ENCODE measurements at places on chromosomes 7 and 10. TPM values are rescaled to one million over a fixed set of nuclear protein-coding genes. Genes with fewer than 3 reads are reported as not detected.

DNA sequence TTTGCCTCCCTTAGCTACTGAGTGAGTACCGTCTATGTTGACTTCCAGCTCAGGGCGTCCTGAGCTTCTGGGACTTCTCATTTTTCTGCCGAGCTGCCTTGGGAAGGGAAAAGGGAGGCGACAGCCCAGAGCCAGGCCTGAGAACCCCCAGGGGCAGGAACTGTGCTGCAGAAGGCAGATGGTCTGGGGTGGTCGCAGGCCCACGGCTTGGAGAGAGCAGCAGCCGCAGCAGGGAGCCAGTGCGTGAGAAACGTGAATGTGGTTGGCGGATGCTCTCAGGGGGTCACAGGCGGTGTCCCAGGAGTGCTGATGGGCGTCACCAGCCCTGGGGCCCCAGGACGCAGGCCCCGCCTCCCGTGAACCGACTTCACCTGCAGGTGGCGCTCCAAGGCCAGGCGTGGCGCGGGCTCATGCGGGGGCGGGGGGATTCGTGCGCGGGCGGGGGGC is 9.2 kb upstream of the PWWP2B start:
- DNase-seq, result no peak

DNA sequence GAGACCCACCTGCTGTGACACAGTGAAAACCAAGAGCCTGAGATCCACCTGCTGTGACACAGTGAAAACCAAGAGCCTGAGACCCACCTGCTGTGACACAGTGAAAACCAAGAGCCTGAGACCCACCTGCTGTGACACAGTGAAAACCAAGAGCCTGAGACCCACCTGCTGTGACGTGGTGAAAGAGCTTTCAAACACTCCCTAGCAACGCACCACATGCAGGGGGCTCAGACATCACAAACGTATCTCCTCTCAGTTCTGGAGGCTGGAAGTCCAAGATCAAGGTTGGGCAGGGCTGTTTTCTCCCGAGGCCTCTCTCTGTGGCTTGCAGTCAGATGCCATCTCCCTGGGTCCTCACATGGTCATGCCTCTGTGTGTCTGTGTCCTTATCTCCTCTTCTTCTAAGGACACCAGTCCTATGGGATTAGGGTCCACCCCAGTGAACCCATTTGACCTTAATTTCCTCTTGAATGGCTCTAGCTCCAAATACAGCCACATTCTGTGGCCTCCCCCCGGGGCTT is 43.8 kb downstream of the INSIG1 start:
- no peak for DNase-seq

- no peak for DNase-seq
These were observed 99.0 kb upstream of the SAMD8 start for GRCh38 chr10:75012471-75012870.

DNA sequence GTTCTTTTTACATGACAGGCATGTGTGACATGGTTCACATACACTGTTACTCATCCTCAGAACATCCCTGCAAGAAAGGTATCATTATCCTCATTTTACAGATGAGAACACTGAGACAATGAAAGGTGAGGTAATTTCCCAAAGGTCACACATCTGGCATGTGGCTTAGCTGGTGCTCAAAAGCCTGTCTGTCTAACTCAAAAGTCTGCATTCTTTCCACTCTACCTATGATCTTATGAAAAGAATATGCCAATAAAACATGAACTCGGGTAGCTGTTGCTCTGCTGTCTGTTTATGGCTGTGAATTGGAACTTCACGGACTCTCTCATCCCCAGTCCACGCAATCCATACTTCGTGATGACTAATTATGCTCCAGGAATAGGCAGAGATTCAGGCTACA is 79.0 kb upstream of the ODAD2 start:
- DNase-seq, result no peak

GRCh38 chr7:140315498-140316164 is 82.7 kb downstream of the SLC37A3 start:
- no peak for DNase-seq

The RET gene
- not detected for total RNA-seq

DNA sequence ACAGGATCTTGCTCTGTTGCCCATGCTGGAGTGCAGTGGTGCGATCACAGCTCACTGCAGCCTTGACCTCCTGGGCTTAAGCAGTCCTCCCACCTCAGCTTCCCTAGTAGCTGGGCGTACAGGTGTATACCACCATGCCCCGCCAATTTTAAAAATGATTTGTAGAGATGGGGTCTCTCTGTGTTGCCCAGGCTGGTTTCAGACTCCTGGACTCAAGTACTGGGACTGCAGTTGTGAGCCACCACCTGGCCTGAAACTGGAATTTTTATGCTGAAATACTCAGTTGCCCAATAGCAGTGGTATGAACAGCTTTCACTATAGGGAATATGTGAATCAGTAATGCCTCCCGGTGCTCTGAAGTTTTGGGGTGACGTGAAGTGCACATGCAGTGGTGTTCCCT is 7.6 kb downstream of the ZRANB1 start:
- no peak for DNase-seq

GRCh38 chr10:75568450-75569130 is 137.2 kb downstream of the LRMDA start:
- DNase-seq, result no peak

The FBXO24 gene
- not detected for total RNA-seq

GRCh38 chr10:773562-774161 is 84.2 kb upstream of the DIP2C start:
- DNase-seq, result no peak

DNA sequence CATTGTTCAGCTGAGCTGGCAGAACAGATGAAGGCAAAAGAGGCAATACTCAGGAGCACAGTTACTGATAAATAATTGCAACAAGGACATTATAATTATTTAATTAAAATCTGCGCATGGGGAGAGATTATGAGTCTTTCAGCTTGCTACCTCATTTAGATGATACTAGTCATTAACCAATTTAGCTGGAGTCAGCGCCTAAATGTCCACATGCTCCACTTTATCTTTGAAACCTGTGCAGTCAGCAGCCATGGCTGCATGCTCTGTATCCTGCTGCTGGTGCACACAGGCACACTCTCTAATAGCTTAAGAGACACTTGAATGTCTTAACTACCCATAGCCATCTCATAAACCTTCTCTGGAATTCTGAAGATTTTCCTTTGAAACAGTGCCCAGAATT is 196.8 kb downstream of the PPP1R3A start:
- no peak for DNase-seq

The CYTH3 gene
- total RNA-seq, result 89.4 TPM

- no peak for DNase-seq
These were observed 151.4 kb upstream of the PPP1R3A start for GRCh38 chr7:114070246-114070645.

The PRLHR gene
- total RNA-seq, result not detected

GRCh38 chr7:69775231-69775771 is 177.0 kb downstream of the AUTS2 start:
- peak; percentile 8 for DNase-seq

The MYL10 gene
- total RNA-seq, result not detected

DNA sequence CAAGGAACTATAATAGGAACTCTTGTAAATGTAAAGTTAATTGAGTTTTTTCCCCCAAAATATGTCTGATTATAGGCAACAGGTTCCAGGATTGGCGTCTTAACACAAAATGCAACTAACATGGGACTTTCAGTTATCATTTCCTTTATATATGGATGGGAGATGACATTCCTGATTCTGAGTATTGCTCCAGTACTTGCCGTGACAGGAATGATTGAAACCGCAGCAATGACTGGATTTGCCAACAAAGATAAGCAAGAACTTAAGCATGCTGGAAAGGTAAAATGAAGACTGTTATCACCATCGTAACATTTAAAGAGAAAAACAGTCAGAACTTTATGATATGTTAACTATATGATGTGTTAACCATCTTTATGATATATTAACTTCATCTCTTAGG is 63.7 kb downstream of the SP8 start:
- no peak for DNase-seq

DNA sequence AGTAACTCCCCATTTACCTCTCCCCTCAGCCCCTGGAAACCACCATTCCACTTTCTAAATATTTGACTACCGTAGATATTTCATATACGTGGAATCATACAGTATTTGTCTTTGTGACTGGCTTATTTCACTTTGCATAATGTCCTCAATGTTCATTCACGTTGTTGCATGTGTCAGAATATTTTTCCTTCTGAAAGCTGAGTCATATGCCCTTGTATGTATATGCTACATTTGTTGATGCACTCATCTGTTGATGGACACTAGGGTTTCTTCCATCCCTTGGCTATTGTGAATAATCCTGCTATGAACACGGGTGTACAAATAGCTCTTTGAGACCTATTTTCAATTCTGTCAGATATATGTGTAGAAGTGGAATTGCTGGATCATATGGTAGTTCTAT is 25.8 kb upstream of the TSPAN13 start:
- no peak for DNase-seq

GRCh38 chr10:44856696-44857095 is 54.4 kb upstream of the TMEM72 start:
- no peak for DNase-seq

- DNase-seq, result no peak
These were observed 276.2 kb upstream of the SEMA3C start for GRCh38 chr7:81195033-81195432.

The NUTM2A gene
- total RNA-seq, result 2.7 TPM

- DNase-seq, result no peak
These were observed 22.4 kb upstream of the FOXK1 start for GRCh38 chr7:4659551-4660286.

GRCh38 chr10:27638071-27638750 is 107.4 kb downstream of the MKX start:
- no peak for DNase-seq

DNA sequence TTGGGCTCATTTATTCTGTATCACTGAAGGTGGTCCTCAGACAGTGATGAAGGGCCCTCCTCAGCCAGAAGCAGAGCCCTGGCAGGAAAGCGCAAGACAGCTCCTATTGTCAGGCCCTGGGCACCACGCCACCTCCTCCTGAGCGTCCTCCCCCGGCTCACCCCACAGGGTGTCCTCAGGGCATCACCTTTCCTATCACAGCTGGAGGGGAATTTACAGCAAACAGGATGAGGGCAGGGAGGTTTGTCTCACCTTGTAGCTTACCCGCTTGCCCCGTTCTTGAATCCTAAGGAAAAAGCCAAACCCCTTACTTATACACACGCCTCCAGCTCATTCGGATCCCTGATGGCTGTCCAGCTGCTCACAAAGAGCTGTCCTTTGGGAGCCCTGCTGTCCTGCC is 50.2 kb upstream of the LANCL2 start:
- DNase-seq, result no peak

DNA sequence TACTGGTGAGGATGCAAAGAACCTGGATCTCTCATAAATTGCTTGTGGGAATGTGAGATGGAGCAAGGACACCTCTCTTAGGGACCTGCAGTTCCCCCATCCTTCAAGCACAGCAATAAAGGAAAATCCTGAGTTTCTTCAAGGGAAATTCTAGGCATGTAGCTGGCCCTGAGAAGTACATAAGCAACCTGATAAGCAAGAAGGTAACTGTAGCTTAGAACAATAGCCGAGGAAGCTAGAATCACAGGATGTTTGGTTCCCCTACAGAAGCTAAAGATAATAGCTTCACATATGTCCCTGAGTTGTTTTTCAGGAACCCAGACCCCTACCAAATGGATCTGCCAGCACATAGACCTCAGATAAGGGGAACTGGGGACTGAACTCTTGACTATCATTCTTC is 11.6 kb upstream of the UPP1 start:
- no peak for DNase-seq

- peak; percentile 43 for DNase-seq
These were observed 12.2 kb downstream of the CCDC6 start for GRCh38 chr10:59894114-59894513.

DNA sequence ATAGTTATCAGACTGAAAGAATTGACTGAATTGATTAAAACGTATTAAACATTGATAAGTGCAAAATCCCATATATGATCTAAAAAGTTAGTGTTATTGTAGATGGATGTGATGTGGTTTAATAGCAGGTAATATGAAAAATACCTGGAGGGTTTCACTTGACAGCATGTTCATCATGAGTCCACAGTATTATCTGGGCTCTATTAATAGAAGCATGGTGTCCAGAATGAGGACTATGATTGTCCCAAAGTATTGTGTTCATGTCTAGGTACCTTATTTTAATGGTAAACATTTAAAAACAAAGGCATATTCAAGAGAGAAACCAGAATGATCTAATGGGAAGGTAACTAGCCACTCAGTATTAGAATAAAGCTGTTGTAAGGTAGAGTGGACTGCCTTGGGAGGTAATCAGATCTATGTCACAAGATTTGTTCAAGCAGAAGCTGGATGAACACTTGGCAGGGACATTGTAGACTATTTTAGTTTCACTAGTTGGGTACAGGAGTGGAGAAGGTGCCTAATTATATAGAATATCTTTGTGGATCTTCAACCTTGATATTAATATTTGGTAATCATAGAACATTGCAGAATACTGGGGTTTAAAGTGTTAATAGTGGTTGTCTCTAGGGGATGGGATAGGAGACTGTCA is 43.5 kb downstream of the MCU start:
- DNase-seq, result no peak

DNA sequence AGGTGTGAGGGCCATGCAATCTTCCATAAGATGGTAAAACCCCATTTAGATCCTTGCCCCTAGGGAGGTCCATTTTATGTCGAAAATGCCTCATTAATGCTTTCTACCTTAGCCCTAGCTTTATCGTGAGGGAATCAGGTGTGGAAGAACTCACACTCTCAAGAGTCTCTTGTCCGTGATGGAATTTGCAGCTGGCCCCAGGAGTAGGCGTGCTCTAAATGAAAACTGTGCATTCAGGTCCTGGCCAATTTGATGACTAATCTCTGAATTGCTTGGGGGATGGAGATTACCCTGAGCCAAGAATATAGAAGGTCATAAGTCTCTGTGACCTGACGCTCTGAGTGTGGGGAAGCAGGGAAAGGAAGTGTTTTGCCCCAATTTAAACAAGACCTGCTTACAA is 6.6 kb downstream of the C10orf90 start:
- no peak for DNase-seq

DNA sequence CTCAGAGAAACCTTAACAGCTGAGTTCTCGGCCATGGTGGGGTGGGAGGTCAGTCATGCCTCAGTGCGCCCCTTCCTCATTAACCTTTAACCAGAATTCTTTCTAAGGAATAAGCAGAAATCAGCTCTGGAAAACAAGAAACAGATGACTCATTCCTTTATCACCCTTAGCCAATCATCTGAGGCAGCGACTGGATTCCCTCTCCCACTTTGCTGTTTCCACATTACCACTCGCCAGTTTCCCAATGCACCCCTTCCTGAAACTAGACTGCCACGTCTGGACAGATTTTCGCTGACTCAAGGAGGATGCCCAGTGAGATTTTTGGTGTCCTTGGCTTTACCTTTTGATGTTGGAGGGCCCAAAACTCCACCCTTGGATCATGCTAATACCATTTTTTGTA is 223.8 kb downstream of the PLXDC2 start:
- DNase-seq, result peak; percentile 2

All from thoracic aorta (tissue), 2 donors.